ENCODE measurements at places on chromosomes 2 and 18.

GRCh38 chr18:24535527-24536295 lies 75.3 kb downstream of the HRH4 start:
- no peak for DNase-seq

- DNase-seq: no peak
These were observed 101.5 kb upstream of the CCDC195 start for GRCh38 chr2:224817676-224818075.

DNA sequence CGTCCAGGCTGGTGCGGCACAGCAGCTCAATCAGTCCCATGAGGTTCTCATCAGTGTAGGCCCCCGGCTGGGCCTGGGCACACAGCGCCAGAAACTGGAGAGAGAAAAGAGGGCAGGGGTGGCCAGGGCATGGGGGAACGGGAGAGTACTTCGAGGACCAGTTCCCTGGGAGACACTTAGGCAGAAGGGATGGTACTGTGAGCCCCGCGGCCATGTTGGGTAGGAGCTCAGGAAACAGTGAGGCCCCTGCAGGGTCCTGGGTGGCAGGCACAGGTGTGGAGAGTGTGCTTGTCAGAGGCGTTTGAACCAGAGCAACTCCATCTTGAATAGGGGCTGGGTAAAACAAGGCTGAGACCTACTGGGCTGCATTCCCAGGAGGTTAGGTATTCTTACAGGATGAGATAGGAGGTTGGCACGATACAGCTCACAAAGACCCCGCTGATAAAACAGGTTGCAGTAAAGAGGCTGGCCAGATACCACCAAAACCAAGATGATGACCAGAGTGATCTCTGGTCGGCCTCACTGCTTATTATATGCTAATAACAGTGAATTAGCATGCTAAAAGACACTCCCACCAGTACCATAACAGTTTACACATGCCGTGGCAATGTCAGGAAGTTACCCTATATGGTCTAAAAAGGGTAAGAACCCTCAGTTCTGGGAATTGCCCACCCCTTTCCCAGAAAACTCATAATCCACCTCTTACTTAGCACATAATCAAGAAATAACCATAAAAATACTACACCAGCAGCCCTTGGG lies 51.9 kb upstream of the SEMA4C start:
- no peak for DNase-seq

DNA sequence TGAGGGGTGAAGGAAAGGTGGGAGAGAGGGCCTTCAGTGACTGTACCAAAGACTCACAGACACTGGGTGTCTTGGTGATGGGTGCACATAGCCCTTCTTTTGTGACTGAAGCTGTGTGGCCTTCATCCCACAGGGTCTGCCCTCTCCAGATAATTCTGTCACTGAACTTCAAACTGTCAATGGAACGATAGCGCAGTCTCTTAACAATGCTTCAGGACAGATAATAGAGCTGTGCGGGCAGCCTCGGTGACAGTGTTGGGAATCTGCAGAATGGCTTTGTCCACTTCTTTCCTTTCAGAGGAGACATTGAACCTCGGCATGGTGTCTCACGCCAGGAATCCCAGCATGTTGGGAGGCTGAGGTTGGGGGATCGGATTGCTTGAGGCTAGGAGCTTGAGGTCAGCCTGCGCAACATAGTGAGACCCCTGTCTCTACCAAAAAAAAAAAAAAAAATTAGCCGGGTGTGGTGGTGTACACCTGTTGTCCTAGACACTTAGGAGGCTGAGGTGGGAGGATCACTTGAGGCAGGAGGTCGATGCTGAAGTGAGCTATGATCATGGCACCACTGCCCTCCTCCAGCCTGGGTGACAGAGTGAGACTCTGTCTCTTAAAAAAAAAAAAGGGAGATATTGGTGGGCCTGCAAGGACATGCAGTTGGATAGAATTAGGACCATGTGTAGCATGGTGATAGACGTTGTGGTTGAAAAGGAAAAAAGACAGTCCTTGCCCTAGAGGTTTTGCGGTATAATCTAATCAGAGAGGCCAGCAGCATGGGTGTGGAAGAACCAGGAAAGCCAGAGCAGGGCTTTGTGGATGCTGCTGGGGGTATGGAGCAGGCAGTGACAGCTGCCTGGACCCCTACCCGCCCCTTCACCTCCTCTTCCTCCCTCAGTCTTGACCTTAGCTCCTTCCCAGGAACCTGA lies 91.4 kb downstream of the LDLRAD4 start:
- no peak for DNase-seq

DNA sequence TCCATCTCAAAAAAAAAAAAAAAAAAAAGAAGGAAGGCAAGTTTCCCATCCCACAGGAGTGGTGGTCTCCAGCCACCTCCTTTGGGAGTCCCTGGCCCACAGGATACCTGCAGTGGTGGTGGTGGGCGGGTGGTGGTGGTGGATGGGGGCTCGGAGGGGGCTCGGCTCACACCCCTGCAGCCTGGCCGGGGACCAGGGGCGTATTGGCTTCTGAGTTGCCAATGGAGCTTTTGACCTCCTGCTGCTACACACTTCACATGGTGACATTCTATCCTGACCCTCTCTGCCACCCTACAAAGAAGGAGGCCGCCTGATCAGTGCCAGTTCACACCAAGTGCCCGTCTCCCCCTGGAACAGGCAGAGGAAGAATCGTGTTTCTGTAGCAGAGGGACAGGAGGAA lies 119.6 kb downstream of the NFATC1 start:
- no peak for DNase-seq
